ENCODE measurements at places on chromosomes 1 and 21.
A peak's percentile ranks its signal among the peaks of the same experiment; 100 is the strongest.

DNA sequence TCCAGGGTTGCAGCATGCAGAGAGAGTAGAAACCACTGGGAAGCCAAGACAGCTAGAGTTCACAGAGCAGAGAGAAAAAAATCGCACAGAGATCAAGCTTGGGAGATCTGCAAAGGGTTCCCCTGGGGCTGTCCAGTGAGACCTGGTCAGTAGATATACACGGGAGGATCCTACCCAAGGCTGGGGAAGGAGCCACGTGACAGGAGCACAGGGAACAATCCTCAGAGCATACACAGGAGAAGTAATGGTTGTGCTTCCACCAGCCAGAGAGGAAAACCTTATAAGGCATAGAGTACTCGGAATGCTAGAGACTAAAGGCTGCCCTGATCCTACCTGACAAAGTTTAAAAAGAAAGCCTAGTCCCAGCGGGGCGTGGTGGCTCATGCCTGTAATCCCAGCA, 53.9 kb downstream of the GABPA start:
- no peak for DNase-seq

GRCh38 chr1:37410105-37410504, 64.3 kb upstream of the ZC3H12A start:
- no peak for DNase-seq

- DNase-seq: no peak
Measured at GRCh38 chr1:179873438-179873851, 4.2 kb downstream of the TOR1AIP2 start.

DNA sequence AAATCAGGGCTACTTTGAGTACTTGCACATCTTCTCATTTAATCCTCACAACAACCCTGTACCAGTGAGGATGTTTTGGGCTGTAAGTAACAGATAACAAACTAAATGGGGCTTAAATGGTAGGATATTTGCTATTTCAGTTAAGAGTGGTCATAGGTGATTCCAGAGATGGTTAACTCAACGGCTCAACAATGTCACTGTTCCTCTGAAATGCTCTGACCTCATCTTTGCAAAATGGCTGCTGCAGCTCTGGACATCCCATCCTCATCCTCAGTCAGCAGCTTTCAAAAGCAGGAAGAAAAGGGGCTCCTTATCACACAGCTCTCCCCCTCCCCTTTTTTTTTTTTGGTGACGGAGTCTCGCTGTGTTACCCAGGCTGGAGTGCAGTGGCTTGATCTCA, 1.5 kb downstream of the LDLRAD2 start:
- no peak for DNase-seq

- peak; percentile 35 for DNase-seq
Measured at GRCh38 chr1:220498188-220498587, 29.7 kb upstream of the MARK1 start.

- no peak for DNase-seq
Measured at GRCh38 chr1:31005617-31006166, 59.8 kb downstream of the PUM1 start.

DNA sequence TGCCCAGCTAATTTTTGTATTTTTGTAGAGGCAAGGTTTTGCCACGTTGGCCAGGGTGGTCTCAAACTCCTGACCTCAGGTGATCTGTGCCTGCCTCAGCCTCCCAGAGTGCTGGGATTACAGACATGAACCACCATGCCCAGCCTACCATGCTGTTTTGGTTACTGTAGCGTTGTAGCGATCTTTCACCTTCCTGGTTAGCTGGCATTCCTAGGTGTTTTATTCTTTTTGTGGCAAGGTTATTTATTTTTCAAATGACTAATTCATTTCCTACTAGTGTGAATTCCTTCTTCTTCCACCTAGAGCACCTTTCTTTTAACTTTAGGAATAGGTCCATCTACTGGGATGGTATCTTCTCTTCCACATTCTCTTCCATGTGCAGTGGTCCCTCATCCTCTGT, 29.3 kb downstream of the TMEM200B start:
- no peak for DNase-seq

DNA sequence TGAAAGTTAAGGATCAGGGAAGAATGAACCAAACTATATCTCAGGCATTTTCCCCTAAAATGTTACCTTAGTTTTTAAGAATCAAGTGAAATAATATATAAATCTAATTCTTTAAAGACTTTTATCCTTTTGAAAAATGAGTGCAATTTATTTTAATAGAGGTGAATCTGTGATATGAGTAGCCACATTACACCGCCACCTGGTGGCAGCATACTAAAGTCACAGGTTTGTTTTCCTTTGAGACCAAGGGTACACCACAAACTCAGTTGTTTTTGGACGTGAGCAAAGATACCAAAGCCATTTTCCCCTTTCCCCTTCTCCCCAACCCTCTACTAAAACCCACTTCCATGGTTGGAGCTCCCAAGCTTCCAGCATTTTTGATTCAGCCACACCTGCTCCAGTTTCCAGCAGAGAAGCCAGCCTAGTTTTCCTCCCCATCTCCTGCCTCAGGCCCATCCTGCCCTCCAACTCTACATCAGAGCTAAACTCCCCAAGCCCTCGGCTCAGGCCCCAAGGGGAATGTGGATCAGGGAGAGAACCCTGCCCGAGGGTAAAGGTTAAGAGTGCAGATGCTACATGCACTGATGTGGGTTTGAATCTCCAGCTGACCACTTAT, 22.9 kb upstream of the LDLRAP1 start:
- peak; percentile 85 for DNase-seq

DNA sequence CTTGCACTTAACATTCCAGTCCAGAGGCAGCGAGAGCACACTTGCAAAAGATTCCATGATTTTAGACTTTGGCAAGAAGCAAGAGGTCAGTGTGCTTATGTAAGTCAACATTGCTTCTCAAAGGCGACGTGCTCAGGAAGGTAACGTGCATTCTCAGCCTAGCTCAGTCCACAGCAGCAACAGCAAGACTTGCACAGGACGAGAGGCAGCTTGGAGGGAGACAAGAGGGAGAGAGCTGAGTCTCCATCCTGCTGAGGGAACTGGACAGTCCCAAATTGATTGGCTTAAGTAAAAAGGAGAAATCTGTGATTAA, 56.5 kb downstream of the PTP4A2 start:
- DNase-seq: peak; percentile 9

GRCh38 chr1:172627702-172628101, 31.2 kb upstream of the FASLG start:
- no peak for DNase-seq

DNA sequence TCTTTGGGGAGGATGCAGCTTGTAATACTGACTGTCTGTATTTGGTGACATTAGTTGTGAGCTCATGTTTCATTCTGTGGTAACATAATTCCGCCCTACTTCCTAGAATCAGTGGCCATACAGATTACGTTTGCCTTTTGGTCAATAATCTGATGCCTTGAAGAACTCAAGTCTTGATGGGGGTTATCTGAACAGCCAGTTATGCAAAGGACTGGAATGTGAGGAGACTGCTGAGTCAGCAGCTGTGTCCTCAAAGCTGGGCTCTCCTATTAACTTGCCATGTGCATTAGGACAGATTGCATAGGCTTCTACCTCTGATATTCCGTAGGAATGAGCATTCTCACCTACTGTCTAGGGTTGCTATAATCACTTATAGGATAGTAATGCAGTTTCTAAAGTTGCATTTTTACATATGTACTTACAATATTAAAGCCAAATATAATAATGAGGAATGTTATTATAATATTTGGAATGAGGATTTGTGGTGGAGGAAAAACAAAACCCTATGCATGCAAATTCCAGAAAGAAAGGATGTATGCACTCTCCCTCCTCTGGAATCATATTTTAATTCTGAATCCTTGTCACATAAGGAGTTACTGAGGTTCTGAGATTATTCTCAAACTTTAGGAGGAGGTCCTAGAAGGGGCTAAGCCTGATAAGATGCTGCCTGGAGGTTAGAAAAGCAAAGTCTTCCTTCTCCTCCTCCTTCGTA, 116.0 kb downstream of the NOS1AP start:
- DNase-seq: no peak

DNA sequence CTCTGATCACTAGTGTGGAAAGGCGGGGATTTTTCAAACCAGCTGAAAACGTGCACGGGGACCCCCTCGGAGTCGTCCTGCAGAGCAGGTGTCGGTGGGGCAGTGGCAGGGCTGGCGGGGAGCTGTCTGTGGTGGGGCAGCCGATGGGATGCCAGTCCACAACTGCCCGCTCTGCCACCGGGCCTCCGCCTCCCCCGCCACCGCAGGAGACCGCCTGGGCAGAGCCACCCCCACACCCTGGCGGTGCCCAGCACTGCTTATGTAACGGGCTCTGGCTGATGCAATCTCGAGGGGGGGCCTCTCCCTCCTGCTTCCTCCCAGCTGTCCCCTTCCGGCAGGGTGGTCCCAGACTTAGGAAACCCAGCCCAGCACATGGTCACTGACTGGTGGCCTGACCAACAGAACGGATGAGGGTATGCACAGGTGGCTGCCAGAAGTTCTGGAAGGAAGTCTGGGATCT, 9.3 kb downstream of the CHD5 start:
- DNase-seq: no peak

- no peak for DNase-seq
Measured at GRCh38 chr1:147756341-147756740, 4.1 kb downstream of the GJA5 start.

GRCh38 chr1:34266127-34266951, 89.6 kb downstream of the C1orf94 start:
- no peak for DNase-seq

GRCh38 chr21:44626262-44626661, 631 bp upstream of the KRTAP10-9 start:
- DNase-seq: no peak

GRCh38 chr1:64623750-64624191, 121.1 kb upstream of the RAVER2 start:
- DNase-seq: peak; percentile 3

GRCh38 chr1:28956038-28956464, 41.7 kb downstream of the EPB41 start:
- DNase-seq: no peak

DNA sequence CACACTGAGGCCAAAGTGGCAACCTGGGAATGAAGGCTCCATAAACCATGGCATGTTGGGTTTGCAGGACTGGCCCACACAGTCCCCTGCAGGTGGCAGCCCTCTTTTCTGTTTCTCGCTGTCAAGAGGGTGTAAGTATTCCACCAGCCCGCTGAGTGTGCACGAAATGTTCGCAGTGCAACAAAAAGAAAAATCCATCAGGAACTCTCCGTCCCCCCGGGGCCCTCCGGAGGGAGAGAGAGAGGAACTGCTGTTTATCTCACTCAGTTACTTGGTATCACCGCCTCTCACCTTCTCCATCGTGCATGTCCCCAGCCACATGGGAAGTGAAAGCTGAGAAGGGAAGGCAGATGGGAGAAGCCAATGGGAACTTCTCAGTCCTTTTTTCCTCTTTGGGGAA, 38.3 kb downstream of the NCF2 start:
- no peak for DNase-seq

DNA sequence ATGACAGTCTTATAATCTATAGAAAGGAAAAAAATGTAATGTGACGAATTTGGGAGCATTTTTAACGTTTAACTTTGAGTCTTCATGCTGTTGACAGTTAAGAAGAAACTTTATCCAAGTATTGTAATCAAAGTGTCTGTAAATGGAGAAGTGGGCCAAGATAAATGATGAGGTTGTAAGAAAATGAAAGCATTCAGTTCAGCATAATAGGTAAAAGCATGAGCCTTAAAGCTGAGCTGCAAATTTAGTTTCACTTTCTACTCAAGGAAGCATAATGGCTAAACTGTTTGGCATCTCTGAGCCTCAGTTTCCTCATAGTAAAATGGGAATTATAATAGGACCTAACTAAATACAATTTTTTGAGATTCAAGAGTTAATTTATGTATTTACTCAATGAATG, 1554.8 kb downstream of the KCNT2 start:
- DNase-seq: peak; percentile 41
